Heart right ventricle (tissue), 16 donors: ENCODE measurements at places on chromosomes 6 and 20. TPM values are rescaled to one million over a fixed set of nuclear protein-coding genes. Genes with fewer than 3 reads are reported as not detected.

Gene TFAP2D
- not detected for polyA plus RNA-seq

Gene WFDC5
- polyA plus RNA-seq, result not detected

Gene HCRTR2
- polyA plus RNA-seq, result not detected

Gene SPDEF
- polyA plus RNA-seq, result 0.22 TPM

Gene SYNE1
- 113 TPM for polyA plus RNA-seq

Gene COX4I2
- 103 TPM for polyA plus RNA-seq

Gene SLC52A3
- polyA plus RNA-seq, result 3.6 TPM

Gene TPX2
- 0.29 TPM for polyA plus RNA-seq

Gene NCR2
- polyA plus RNA-seq, result not detected

Gene TCP11
- not detected for polyA plus RNA-seq

Gene ME1
- polyA plus RNA-seq, result 4.1 TPM

Gene MYB
- polyA plus RNA-seq, result not detected

Gene RAET1E
- 0.33 TPM for polyA plus RNA-seq

Gene ZBTB24
- polyA plus RNA-seq, result 2.3 TPM

Gene MUC21
- not detected for polyA plus RNA-seq

Gene SIRPG
- polyA plus RNA-seq, result not detected

Gene SYTL3
- polyA plus RNA-seq, result 8.4 TPM

Gene SLC22A3
- 2.0 TPM for polyA plus RNA-seq

Gene TP53TG5
- polyA plus RNA-seq, result 0.43 TPM

Gene TNFRSF6B
- polyA plus RNA-seq, result 11.7 TPM

Gene CD24
- 0.42 TPM for polyA plus RNA-seq

Gene TCF15
- polyA plus RNA-seq, result 41.0 TPM

Gene SMLR1
- polyA plus RNA-seq, result not detected

Gene PLCB1
- 2.2 TPM for polyA plus RNA-seq

Gene ADGRF4
- not detected for polyA plus RNA-seq

Gene SENP6
- polyA plus RNA-seq, result 35.3 TPM

Gene GSTA2
- not detected for polyA plus RNA-seq

Gene RBM24
- 62.4 TPM for polyA plus RNA-seq

Gene WFDC8
- not detected for polyA plus RNA-seq

Gene CLDN20
- not detected for polyA plus RNA-seq

Gene MUC22
- polyA plus RNA-seq, result under 0.01 TPM

Gene RIPOR3
- 50.2 TPM for polyA plus RNA-seq

Gene NINL
- polyA plus RNA-seq, result 1.3 TPM

Gene PABPC1L
- 14.3 TPM for polyA plus RNA-seq

Gene ZNF341
- 3.7 TPM for polyA plus RNA-seq

Gene RSPO3
- 0.20 TPM for polyA plus RNA-seq

Gene CD109
- 2.3 TPM for polyA plus RNA-seq

Gene ADAM33
- 71.8 TPM for polyA plus RNA-seq

Gene KCNK16
- polyA plus RNA-seq, result not detected

Gene GPLD1
- 0.44 TPM for polyA plus RNA-seq

Gene RIPPLY2
- 0.17 TPM for polyA plus RNA-seq

Gene SDCBP2
- 4.2 TPM for polyA plus RNA-seq

Gene PRKN
- 8.3 TPM for polyA plus RNA-seq

Gene BPIFB4
- polyA plus RNA-seq, result not detected
